ENCODE measurements at places on chromosomes 3 and 15.

DNA sequence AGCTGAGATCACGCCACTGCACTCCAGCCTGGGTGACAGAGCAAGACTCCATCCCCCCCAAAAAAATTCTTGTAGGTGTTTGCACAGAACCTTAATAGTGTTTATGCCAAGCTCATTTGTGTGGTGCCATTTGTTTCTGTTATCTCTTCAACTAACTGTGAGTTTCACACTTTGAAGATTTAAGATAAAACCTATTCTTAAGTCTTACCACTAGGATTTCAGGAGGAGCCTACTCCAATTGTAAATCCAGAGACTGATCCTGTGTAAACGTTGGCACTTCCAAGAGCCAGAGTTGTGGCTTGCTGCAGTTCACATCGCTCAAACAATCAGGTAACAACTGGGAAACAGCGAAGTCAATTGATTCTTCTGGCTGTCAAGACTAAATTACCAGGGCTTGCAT is 242.4 kb upstream of the SATB1 start:
- no peaks in the 10 kb centered on the region for H3K36me3 ChIP-seq
- no peaks in the 10 kb centered on the region for H3K4me1 ChIP-seq
- H3K4me3 ChIP-seq: no peak overlapping the region
- no peaks in the 10 kb centered on the region for H3K27me3 ChIP-seq

GRCh38 chr3:134709561-134710312 is 58.9 kb upstream of the KY start:
- no peak overlapping the region for H3K4me3 ChIP-seq
- H3K27me3 ChIP-seq: no peaks in the 10 kb centered on the region
- no peaks in the 10 kb centered on the region for H3K36me3 ChIP-seq
- H3K4me1 ChIP-seq: no peaks in the 10 kb centered on the region
- H3K27ac ChIP-seq: no peak overlapping the region
- no peak for DNase-seq

GRCh38 chr3:67461667-67462142 is 192.7 kb downstream of the SUCLG2 start:
- H3K27ac ChIP-seq: no peak overlapping the region
- no peaks in the 10 kb centered on the region for H3K27me3 ChIP-seq
- no peaks in the 10 kb centered on the region for H3K4me1 ChIP-seq
- no peak overlapping the region for H3K4me3 ChIP-seq

DNA sequence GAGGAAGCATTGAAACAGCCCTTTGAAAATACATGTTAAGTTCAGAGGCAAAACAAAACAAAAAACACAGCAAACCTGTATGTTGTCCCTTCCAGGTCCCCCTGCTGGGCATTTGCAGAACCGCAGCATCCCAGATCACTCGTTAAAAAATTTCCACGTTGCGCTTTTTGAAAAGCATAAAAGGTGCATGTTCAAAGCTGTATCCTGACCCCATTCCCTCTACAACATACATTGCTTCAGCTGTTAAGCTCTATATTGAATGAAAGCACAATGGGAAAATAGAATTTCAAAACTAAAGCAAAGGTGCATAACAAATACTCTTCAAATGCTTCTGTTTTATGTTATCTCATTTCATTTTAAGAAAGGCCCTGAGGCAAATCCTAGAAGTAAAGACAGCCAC is 328.3 kb downstream of the THSD4 start:
- no peak overlapping the region for H3K27ac ChIP-seq
- no peaks in the 10 kb centered on the region for H3K27me3 ChIP-seq
- no peaks in the 10 kb centered on the region for H3K36me3 ChIP-seq
- H3K4me3 ChIP-seq: no peak overlapping the region
- peak; percentile 42 for DNase-seq

- H3K4me3 ChIP-seq: no peak overlapping the region
- no peaks in the 10 kb centered on the region for H3K27me3 ChIP-seq
- H3K27ac ChIP-seq: no peak overlapping the region
- DNase-seq: no peak
- no peaks in the 10 kb centered on the region for H3K36me3 ChIP-seq
Measured at GRCh38 chr15:68725736-68726135, 95.0 kb downstream of the ANP32A start.

DNA sequence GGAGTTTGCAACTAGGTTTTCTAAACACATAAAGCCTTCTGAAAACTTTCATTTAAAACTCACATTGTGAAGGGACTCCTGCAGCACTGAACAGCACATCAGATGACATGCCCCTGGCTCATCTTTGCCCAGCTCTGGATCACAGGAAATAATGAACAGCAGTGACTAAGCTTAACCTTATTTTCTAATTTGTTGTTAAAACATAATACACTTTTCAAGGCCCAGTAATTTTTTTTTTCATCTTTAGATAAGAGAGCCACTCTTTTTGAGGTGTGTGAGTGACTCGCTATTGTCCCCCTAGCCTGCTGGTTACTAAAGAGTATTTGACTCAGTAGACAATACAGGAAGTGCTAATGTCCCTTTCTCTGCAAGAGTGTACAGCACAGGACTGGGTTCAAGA is 204.0 kb downstream of the OSBPL10 start:
- H3K36me3 ChIP-seq: no peaks in the 10 kb centered on the region
- H3K4me3 ChIP-seq: no peak overlapping the region
- no peak for DNase-seq
- H3K27me3 ChIP-seq: no peaks in the 10 kb centered on the region
- H3K27ac ChIP-seq: no peak overlapping the region

GRCh38 chr3:71227270-71227661 is 356.3 kb downstream of the FOXP1 start:
- H3K27me3 ChIP-seq: no peaks in the 10 kb centered on the region
- no peaks in the 10 kb centered on the region for H3K36me3 ChIP-seq
- H3K27ac ChIP-seq: peak overlapping the region; percentile 68
- peak overlapping the region; percentile 47 for H3K4me3 ChIP-seq
- no peak for DNase-seq
- peaks cover 26% of the 10 kb centered on the region for H3K4me1 ChIP-seq

DNA sequence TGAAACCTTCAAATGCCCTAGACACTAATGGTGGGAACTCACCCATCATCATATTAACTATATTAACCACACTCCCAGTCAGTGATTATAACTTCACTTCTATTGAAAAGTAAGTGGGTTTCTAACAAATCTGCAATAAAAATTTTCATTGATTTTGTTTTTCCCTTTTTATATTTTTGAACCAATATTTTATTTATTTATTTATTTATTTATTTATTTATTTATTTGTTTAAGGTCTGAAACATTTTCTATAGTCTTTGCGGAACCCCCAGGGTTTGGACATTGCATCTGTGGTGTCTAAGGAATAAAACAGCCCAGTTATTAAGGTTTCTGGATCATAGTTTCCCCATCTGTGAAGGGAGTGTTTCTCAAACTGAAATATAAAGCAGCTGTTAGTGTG is 16.2 kb upstream of the PLCL2 start:
- peaks cover 7% of the 10 kb centered on the region for H3K4me1 ChIP-seq
- no peak for DNase-seq
- H3K36me3 ChIP-seq: no peaks in the 10 kb centered on the region
- H3K4me3 ChIP-seq: no peak overlapping the region
- H3K27me3 ChIP-seq: no peaks in the 10 kb centered on the region

GRCh38 chr3:12507591-12508281 is 23.5 kb downstream of the TSEN2 start:
- no peaks in the 10 kb centered on the region for H3K27me3 ChIP-seq
- H3K27ac ChIP-seq: no peak overlapping the region
- H3K4me3 ChIP-seq: no peak overlapping the region
- DNase-seq: no peak
- peaks cover 84% of the 10 kb centered on the region for H3K36me3 ChIP-seq

DNA sequence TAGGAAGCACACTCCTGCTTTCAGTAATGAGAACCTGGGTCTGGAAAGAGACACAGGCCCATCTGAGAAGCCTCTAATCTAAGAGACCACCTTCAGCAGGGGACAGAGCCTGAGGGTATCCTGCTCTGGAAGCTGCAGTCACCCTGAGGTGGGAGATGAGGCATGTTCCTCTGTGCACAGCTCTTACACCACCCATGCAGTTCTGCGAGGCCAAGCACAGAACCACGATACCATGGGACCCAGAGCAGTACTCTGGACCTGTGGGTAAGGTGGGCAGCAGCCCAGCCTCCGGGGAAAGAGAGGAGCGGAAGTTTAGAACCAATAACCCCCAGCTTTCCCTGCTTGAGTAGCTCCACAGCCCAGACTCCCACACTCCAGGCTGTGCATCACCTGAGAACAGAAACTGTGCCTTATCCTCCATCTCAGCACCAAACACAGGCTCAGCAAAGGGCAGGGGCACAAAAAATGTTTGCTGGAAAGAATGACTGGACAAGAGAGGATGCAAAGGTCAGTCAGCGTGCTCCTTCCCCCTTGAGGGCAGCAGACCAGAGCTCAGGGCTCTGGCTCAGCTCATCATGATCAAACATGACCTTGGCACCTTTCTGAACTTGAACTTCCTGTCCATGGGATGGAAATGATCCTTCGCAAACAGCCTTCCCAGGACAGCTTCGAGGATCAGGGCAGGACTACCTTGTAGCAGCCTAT is 43.1 kb downstream of the RBPMS2 start:
- H3K27me3 ChIP-seq: no peaks in the 10 kb centered on the region
- no peak for DNase-seq
- no peaks in the 10 kb centered on the region for H3K4me1 ChIP-seq

GRCh38 chr3:184952671-184953070 is 140.7 kb downstream of the VPS8 start:
- no peak overlapping the region for H3K27ac ChIP-seq
- H3K4me1 ChIP-seq: no peaks in the 10 kb centered on the region
- H3K36me3 ChIP-seq: peaks cover 3% of the 10 kb centered on the region
- H3K27me3 ChIP-seq: no peaks in the 10 kb centered on the region

DNA sequence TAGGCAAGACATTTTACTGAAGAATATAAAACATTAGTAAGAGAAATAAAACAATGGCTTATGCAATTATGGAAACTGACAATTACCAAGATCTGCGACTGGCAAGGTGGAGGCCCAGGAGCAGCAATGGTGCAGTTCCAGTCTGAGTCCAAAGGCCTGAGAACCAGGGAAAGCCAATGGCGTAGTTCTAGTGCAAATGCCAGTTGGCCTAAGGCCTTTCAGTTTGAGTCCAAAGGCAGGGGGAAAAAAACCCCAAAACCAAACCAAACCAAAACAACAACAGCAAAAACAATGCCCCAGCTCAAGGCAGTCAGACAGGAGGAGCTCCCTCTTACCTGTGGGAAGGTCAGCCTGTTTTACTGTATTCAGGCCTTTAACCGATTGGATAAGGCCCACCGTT is 72.6 kb downstream of the ST6GAL1 start:
- no peaks in the 10 kb centered on the region for H3K27me3 ChIP-seq
- DNase-seq: no peak
- no peaks in the 10 kb centered on the region for H3K36me3 ChIP-seq
- no peaks in the 10 kb centered on the region for H3K4me1 ChIP-seq

DNA sequence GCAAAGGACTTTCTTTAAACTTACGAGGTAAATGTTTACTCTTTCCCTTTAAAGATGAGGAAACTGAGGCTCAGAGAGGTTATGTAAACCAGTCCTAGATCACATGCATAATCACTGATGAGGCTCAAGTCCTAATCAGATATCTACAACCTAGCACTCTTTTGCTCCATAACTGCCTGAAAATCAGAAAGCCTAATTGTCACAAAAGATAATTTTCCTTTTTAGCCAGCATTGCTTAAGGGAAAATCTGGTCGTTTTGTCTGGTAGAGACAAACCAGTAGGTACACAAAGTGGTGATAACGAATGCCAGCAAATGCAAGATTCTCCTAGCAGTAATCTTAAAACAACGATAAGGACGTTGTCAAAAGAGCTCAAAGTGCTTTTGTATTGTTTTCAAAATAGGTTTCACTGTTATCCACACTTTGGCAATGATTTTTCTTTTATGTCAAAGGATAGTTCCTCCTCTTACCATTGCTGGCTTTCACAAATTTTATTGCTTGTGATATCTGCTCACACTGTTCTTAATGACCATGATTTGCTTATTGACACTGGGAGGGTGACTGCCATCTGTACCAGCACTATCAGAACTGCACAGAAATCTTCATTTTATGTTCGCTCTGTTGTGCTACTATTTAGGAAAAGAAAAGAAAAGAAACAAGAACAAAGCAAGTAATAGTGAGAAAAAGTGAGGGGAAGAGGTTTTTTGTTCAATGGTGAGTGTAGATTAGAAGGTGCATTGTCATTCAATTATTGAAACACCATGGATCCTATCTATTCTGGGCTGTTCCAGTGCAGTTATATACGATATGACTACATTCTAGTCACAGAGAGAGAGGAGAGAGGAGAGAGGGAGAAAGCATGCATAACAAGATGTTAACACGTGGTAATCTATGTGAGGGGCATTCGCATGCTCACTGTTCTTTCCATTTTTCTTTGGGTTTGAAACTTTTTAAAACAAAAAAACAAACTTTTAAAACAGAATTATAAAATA is 13.7 kb downstream of the IQCH start:
- H3K27ac ChIP-seq: no peak overlapping the region
- H3K36me3 ChIP-seq: no peaks in the 10 kb centered on the region
- DNase-seq: no peak
- H3K4me1 ChIP-seq: no peaks in the 10 kb centered on the region
- H3K27me3 ChIP-seq: no peaks in the 10 kb centered on the region

GRCh38 chr3:117433427-117433826 is 723.8 kb downstream of the TUSC7 start:
- DNase-seq: no peak
- H3K4me3 ChIP-seq: no peak overlapping the region
- no peaks in the 10 kb centered on the region for H3K27me3 ChIP-seq
- H3K4me1 ChIP-seq: no peaks in the 10 kb centered on the region

GRCh38 chr15:67967871-67968431 is 86.2 kb upstream of the PIAS1 start:
- H3K4me1 ChIP-seq: peaks cover 10% of the 10 kb centered on the region
- H3K4me3 ChIP-seq: no peak overlapping the region
- H3K27ac ChIP-seq: no peak overlapping the region
- H3K36me3 ChIP-seq: no peaks in the 10 kb centered on the region
